ENCODE measurements at places on chromosomes 2 and 18. TPM values are rescaled to one million over a fixed set of nuclear protein-coding genes. Genes with fewer than 3 reads are reported as not detected.
A peak's percentile ranks its signal among the peaks of the same experiment; 100 is the strongest.

DNA sequence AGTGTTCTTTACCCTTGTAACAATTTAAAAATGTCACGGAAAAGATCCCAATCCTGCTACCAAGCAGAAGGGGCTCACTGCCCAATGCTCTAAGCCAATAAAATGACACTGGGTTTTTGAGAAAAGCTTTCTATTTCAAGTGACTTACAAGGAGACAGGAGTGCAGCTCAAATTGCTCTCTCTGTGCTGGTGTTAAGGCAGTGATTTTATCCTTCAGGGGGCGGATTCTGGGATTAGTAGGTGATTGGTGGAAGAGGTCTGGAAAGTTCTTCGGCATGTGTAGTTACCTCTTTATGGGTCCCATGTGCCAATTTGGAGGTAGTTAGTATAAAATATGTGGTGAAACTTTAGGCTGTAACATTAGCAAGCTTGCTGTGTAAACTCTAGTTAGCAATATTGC, 27.4 kb upstream of the MCM6 start:
- DNase-seq: no peak
- no peak overlapping the region for H3K4me3 ChIP-seq
- no peaks in the 10 kb centered on the region for H3K27me3 ChIP-seq

DNA sequence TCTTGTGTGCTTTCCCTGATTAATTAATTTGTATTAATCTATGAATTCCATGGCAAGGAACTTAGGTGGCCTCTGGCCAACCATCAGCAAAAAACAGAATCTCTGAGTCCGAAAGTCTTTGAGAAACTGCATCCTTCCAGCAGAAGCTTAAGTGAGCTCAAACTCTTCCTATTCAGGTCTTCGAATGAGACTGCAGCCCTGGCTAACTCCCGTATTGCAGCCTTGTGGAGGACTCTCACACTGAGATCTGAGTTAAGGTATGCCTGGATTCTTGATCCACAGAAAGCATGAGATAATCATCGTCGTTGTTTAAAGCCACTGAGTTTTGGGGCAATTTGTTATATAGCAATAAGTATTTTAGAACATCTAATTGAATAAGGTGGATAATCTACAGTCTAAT, 1143.9 kb upstream of the NXPH2 start:
- DNase-seq: no peak
- H3K27me3 ChIP-seq: no peaks in the 10 kb centered on the region
- no peak overlapping the region for H3K27ac ChIP-seq
- H3K4me3 ChIP-seq: no peak overlapping the region
- no peaks in the 10 kb centered on the region for H3K4me1 ChIP-seq

DNA sequence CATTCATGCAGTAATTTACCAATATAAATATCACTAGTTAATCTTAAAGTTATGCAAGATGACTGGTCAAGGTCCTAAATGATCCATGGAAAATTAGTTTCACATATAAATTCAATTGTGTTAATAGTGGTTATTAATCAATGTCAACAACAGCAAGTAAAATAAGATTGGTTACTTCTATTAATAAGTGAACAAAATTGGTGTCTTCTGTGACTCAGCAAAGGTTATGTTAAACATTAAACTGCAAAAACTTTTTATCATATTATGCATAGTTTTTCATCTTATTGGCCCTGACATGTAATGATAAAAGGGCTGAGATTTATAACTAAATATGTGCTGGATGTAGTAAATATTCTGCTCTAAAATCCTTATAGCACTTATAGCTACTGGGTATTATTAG, 359.0 kb upstream of the UBE2E3 start:
- no peak overlapping the region for H3K4me3 ChIP-seq
- H3K36me3 ChIP-seq: no peaks in the 10 kb centered on the region
- DNase-seq: no peak
- no peak overlapping the region for H3K27ac ChIP-seq
- peaks cover 8% of the 10 kb centered on the region for H3K4me1 ChIP-seq
- H3K27me3 ChIP-seq: no peaks in the 10 kb centered on the region

DNA sequence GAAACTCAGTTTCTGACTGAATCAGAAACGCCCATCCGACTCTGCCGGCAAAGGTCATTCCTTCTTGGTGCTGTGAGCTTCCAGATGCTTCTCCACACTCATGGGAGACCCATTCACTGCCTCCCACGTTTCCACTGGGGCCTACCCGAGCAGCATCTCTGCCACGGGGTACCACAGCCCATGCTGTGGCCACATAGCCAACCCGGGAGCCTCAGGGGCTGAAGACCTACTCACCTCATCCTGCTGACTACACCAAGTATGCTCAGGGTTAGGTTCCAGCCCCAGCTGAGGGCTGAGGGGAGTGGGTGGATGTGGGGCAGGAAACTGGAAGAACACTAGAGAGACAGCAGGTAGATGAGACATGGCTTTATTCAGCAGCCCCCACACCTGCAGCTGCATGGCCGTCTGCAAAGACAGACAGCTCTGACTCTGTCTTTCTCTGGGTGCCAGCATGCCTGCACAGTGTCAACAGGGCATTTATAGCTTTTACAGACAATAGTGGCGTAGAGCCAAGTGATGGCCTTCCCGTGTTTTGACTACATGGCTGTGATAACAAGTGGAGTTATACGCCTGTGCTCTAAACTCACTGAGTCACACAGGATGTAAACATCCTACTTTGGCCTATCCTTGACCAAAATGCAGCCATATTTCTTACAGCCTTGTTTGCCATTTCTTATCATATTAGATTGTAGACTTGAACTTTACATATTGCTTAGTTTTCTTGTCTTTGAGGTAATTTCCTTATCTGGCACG, 16.5 kb upstream of the KLHL23 start:
- H3K4me3 ChIP-seq: no peak overlapping the region
- DNase-seq: no peak
- H3K36me3 ChIP-seq: no peaks in the 10 kb centered on the region
- no peaks in the 10 kb centered on the region for H3K27me3 ChIP-seq

- no peaks in the 10 kb centered on the region for H3K4me1 ChIP-seq
- no peak overlapping the region for H3K4me3 ChIP-seq
- DNase-seq: no peak
- H3K27ac ChIP-seq: no peak overlapping the region
- H3K27me3 ChIP-seq: peaks cover 5% of the 10 kb centered on the region
These were observed 276.0 kb downstream of the MTX2 start for GRCh38 chr2:176544991-176545956.

DNA sequence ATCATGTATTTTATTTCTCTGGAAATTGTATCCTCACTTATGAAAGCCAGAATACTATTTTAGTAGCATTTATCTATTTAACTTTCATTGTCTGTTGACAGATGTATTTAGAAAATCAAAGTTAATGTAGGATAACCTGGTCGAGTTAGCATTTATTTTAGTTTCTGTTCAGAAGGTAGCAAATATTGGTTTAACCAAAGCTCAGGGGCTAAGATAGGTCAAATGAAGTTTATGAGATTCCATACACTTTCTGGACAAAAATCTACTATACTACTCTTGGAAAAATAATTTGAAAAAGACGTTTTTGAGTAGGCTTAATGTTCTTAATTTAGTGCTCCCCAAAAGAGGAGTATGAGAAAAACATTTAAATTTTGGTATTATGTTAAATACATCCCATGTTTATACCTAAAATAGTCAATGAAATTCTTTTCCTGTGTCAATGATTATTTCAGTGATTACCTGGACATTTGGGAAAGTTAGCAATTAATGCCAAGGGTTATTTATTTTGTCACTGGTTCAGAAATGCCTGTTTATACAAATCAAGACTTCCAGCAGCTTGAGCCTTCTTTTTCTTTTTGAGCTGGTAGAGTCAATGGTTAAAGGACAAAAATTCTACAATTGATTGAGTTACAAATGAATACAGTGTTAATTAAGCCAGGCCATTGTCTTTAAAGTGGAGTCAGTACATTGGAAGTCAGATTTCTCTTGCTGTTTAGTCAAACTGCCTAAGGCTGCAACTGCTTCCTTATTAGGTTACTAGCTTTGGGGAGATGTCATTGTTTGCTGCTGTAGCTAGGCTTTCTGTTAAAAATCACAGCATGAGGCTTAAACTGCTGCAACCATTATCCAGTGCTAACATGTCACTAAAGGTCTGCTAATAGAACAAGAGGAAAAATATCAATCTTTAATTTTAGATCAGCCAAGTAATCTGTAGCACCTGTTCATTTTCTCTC, 182.3 kb downstream of the CAMKMT start:
- no peak for DNase-seq
- H3K36me3 ChIP-seq: no peaks in the 10 kb centered on the region
- H3K4me1 ChIP-seq: peaks cover 7% of the 10 kb centered on the region

DNA sequence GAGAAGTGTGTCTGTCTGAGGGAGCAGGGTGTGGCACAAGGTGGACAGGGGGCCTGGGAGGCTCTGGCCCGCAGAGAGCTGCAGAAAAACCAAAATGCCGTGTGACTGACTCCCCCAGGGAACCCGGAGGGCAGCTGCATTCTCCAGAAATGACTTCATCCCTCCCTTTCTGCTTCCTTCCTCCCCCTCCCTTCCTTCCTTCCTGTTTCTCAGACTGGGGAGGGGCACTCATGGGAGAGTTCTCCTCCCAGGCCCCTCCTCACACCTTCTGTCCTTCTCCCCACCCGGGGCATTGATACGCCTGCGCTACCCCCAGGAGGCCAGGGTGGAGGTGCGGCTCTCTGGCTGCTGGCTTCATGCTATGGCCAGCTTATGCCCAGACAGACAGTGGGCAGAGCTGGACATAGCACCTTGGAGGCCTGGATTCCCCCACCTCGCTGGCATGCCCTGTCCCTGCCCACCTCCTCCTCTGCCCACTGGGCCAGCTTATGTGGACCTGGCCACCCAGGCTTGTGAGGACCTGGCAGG, 8.2 kb upstream of the GPR17 start:
- DNase-seq: peak; percentile 71
- no peaks in the 10 kb centered on the region for H3K36me3 ChIP-seq
- H3K4me3 ChIP-seq: no peak overlapping the region
- peak overlapping the region; percentile 76 for H3K27ac ChIP-seq
- peaks cover 14% of the 10 kb centered on the region for H3K4me1 ChIP-seq

- H3K4me1 ChIP-seq: peaks cover 7% of the 10 kb centered on the region
- peak; percentile 56 for DNase-seq
- no peaks in the 10 kb centered on the region for H3K27me3 ChIP-seq
- no peak overlapping the region for H3K4me3 ChIP-seq
- peak overlapping the region; percentile 27 for H3K27ac ChIP-seq
These were observed 384.6 kb downstream of the STK39 start for GRCh38 chr2:167862782-167863181.

GRCh38 chr18:34196256-34196655, 28.5 kb downstream of the NOL4 start:
- H3K4me3 ChIP-seq: no peak overlapping the region
- H3K27me3 ChIP-seq: no peaks in the 10 kb centered on the region
- no peaks in the 10 kb centered on the region for H3K36me3 ChIP-seq
- no peaks in the 10 kb centered on the region for H3K4me1 ChIP-seq
- DNase-seq: no peak
- no peak overlapping the region for H3K27ac ChIP-seq

- DNase-seq: no peak
- no peaks in the 10 kb centered on the region for H3K36me3 ChIP-seq
- peak overlapping the region; percentile 74 for H3K27ac ChIP-seq
- H3K27me3 ChIP-seq: no peaks in the 10 kb centered on the region
- peaks cover 44% of the 10 kb centered on the region for H3K4me1 ChIP-seq
These were observed 47.9 kb downstream of the LRRFIP1 start for GRCh38 chr2:237675316-237675715.

- no peak overlapping the region for H3K27ac ChIP-seq
- no peaks in the 10 kb centered on the region for H3K4me1 ChIP-seq
- no peaks in the 10 kb centered on the region for H3K27me3 ChIP-seq
- DNase-seq: no peak
- H3K36me3 ChIP-seq: no peaks in the 10 kb centered on the region
These were observed 94.9 kb upstream of the PAPOLG start for GRCh38 chr2:60661073-60661738.

GRCh38 chr18:24656551-24657443, 196.4 kb downstream of the HRH4 start:
- H3K36me3 ChIP-seq: no peaks in the 10 kb centered on the region
- no peaks in the 10 kb centered on the region for H3K4me1 ChIP-seq
- H3K27ac ChIP-seq: no peak overlapping the region
- no peak overlapping the region for H3K4me3 ChIP-seq
- peak; percentile 60 for DNase-seq

- no peak overlapping the region for H3K27ac ChIP-seq
- H3K4me3 ChIP-seq: no peak overlapping the region
These were observed 91.7 kb downstream of the SESTD1 start for GRCh38 chr2:179172894-179173293.

Gene PLA2R1
- 10.5 TPM for total RNA-seq

Gene VAMP5
- 17.6 TPM for total RNA-seq

Gene UGT1A6
- total RNA-seq: not detected

Gene WDFY1
- 52.5 TPM for total RNA-seq

Gene CRIM1
- 180 TPM for total RNA-seq

Gene ARHGEF4
- 4.8 TPM for total RNA-seq

Gene MARCHF4
- total RNA-seq: 42.8 TPM

Gene CNTNAP5
- 0.30 TPM for total RNA-seq

Gene CXCR1
- not detected for total RNA-seq

Gene SERPINB11
- total RNA-seq: not detected

Gene VIT
- total RNA-seq: not detected

Gene MAP3K19
- total RNA-seq: not detected
